ENCODE measurements at places on chromosomes 13 and 19.

GRCh38 chr13:111011899-111012298 is 97.0 kb upstream of the ANKRD10 start:
- no peak for DNase-seq

DNA sequence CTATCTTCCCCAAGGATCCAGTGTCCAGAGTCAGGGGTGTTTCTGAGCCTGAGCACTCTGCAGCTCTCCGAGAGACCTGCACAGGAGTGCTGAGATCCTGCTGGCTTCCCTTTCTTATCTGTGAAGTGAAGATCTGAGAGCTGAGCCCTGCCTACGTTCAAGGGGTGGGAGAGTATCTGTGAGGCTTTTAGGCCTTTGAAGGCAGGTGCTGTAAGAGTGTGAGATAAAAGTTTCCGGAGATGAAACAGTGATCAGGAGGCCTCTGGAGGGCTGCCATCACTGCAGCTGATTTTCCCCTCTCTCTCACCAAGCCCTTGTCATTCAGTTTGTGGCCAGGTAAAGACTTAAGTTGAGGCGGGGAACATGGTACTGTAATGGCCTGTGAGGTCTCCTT is 83.1 kb downstream of the AKAP11 start:
- no peak for DNase-seq

GRCh38 chr19:15471639-15472101 is 7.3 kb upstream of the RASAL3 start:
- no peak for DNase-seq

DNA sequence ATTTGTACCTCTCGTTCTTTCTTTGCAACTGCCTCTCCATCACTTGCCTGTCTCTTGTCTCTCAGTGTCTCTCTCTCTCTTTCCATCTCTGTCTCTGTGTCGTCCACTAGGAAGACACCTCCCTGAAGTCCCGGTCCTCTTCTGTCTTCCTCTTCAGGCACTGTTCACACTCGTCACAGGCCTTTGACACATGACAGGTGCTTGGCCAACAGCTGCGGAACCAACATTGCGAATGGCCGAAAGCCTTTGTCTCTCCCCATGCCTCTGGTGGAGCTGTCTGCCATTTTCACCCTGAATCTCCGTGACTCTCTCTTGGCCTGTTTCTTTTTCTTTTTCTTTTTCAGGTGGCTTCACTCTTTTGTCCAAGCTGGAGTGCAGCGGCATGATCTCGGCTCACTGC is 2.8 kb downstream of the HIPK4 start:
- DNase-seq = no peak

DNA sequence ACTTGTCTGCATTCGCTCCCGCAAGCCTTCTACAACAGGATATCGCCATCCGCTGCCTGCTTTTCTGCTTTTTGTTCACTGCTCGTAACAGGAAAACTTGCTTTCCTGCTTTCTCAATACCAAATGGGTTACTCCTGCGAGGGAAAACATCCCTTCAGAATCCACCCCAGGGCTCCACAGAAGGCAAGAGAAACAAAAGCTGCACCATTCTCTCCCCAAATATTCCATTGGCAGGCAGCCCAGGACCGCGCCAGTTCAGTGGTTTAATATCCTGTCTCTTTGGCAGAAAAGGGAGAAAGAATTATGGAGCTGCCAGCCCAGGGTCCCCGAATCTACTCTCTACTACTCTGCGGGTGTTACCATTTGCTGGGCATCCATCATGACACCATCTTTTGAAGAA is 84.7 kb upstream of the DOCK9 start:
- no peak for DNase-seq

DNA sequence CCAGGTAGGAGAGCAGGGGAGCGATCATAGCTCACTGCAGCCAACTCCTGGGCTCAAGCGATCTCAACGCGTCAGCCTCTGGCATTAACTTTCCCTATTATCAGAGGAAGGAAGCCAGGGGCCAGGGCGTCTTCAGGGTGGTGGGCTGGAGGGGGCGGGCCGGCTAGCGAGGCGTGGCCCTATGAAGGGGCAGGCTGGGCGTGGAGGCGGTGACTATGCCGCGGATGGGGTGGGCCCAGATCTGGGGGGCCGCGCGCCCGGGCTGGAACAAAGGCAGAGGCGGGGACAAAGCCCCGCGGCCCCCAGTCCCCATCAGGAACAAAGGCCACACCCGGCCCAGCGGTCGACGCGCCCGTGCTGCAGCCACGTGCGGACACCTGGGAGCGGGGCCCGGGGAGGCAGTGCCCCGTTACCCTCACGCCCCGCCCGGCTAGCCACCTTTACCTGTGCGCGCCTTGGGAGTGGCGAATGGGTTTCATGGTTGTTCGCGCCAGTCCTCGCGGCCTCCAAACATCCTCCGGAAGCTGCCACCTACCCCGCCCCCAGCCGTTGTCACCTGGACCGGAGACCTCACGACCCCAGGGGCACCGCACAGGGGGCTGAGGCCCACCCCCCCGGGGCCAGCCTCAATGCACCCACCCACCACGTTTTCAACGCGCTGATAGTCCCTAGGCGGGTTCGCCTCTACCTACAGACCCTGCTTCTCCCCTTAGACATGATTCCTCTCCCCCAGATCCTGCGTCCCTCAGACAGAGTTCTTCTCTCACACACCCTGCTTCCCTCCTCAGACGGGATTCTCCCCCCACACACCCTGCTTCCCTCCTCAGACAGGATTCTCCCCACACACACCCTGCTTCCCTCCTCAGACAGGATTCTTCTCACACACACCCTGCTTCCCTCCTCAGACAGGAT is 5.4 kb upstream of the TRIM28 start:
- no peak for DNase-seq

GRCh38 chr13:42066542-42066941 is 18.1 kb downstream of the DGKH start:
- no peak for DNase-seq

- DNase-seq = no peak
Measured at GRCh38 chr13:29713839-29714238, 118.4 kb upstream of the SLC7A1 start.

DNA sequence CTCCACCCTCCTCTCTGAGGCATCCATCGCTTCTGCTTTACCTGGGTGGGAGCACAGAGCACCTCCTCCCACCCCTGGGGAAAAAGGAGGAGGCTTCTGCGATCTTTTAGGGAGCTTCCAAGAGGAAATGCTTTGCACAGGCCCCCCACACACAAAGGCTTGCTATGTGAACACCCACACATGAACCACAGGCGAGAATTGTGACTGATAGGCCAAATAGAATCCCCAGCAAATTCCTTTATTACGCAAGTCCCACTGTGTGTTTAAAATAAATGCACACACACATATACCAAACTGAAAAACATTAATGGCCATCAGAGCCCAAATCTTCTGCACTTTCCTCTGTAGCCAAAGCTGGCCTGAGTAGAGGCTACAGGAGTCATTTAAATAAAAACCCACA is 50.6 kb downstream of the HSPH1 start:
- no peak for DNase-seq

- DNase-seq = no peak
Measured at GRCh38 chr19:53808710-53809125, 15.4 kb downstream of the NLRP12 start.

- no peak for DNase-seq
Measured at GRCh38 chr13:48096670-48097069, 1.8 kb upstream of the MED4 start.

DNA sequence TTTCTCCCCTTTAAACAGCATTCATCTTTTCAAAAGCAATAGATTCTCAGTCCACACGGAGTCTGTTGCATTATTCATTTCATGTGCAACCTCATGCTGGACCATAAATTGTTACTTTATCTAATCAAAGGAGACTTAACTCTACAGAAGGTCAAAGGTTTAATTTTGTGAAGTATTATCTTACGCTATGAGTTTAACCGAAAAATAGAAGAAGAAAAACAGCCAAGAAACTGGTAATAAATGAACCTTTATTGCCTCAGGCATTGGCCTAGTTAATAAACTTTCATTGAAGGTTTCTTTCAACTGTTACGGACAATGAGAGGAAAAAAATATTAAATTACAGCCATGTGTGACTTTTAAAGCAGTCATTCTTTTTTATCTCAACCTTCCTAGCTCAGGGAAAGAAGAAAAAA is 223.6 kb downstream of the DACH1 start:
- no peak for DNase-seq

DNA sequence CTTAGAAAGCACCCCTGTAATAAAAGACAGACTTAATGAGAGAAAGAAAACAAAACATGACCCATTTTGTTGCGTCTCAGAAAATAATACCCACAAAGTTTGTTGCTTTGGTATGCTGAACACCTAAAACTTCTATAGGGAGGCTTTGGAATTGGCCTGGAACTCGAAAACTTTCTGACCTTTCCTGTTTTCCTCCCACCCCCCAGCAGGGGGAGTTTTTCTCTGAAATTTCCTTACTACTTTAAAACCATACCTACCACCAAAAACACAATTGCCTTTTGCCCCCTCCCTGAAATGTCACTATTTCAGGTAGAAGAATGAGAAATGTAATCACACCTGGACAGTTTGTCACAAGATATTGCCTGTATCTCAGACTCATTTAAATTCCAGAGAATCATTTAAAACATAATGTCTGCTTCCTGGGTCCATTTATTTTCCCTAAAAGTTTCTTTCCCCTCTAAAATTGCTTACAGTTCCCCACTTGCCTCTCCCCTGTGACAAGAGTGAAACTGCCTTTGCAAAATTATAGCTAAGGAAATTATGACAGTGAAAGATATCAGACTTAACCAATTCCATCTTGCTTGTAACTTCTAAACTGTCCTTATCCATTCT is 2700.2 kb downstream of the PCDH9 start:
- no peak for DNase-seq

- no peak for DNase-seq
Measured at GRCh38 chr13:101423872-101424271, 7.6 kb upstream of the NALCN start.

DNA sequence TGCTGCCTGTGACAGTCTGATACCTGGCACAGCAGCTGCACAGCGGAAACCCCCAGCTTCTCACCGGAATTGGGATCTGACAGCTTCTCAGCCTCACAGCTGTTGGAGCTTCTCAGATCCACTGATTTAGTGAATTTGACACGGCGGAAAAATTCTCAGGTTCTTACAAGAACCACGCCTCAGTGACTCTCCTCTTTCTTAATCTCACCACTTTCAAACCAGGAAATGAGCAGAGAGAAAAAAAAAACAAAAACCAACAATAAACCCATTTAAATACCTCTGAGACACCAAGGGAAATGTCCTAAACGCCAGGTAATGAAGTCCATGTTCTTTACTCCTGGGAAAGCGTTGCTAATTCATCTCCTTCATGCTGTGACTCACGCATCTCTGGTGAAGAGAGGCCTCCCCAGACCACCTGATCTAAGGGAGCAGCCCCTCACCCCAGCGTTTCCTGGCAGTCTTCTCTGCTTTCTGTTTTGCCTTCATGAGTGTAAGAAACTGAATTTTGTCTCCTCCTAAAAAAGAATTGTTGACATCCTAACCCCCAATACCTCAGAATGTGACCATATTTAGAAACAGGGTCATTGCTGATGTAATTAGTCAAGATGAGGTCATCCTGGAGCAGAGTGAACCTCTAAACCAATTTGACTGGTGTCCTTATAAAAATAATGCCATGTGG is 15.9 kb upstream of the IZUMO2 start:
- DNase-seq = no peak

GRCh38 chr19:342801-343421 is 1.7 kb downstream of the MIER2 start:
- no peak for DNase-seq

- DNase-seq = no peak
Measured at GRCh38 chr19:40279761-40280607, 5.2 kb downstream of the AKT2 start.

GRCh38 chr13:50104493-50104892 is 89.2 kb downstream of the KCNRG start:
- no peak for DNase-seq

- DNase-seq = no peak
Measured at GRCh38 chr13:50889317-50889716, 20.3 kb upstream of the RNASEH2B start.

DNA sequence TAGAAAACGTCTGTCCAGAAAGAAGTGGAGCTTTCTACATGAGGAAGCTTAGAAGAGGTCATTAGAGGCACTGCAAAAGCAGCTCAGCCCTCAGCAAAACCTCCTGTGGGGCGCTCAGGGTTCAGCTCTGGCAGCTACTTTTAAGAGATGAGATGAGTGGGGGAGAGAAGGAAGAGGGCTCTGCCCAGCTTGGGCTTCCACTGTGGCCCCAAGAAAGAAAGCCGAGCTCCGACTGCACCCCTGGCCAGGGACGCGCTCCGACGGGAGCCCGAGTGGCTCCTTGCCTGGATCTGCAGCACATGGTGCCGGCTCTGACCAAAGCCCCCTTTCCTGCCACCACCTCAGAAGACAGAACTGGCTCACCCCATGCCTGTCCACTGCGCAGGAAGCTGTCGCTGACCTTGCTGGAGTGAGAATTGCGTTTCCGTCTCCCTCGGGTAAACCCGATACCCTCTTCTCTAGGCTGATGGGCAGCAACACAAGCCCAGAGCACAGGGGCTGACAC is 36.4 kb downstream of the NAXD start:
- DNase-seq = no peak

- DNase-seq = no peak
Measured at GRCh38 chr13:38308736-38309135, 40.9 kb upstream of the UFM1 start.

GRCh38 chr13:106078191-106078590 is 457.3 kb downstream of the EFNB2 start:
- DNase-seq = no peak

DNA sequence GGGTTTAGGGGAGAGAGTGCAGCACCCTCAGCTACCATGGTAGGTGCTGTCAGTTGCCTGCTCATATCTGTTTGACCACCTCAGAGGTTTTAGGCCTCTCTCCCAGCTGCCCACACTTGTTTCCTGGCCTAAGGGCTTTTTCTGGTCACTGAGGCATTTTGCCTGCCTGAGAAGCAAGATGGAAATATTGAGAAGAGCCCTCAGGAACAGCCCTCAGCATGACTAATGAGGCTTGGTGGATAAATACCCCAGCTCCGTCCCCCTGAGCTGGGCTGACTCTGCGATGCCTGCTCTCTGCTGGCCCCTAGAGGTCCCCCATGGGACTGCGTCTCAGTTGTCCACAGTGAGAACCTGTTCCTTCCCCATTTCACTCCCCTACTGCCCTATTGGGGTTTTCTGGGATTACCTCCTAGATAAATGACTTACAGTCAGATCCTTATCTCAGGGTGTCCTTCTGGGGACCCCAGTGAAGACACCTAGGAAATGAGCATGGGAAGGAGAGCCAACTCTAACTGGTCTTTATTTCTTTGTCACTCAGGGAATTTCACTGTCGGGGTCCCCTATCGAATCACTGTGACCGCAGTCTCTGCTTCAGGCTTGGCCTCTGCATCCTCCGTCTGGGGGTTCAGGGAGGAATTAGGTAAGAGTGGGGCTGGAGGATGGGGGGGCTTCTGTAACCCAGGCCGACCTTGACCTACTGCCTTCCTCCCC is 13.3 kb downstream of the PALM3 start:
- no peak for DNase-seq

- no peak for DNase-seq
Measured at GRCh38 chr13:106003651-106004050, 531.8 kb downstream of the EFNB2 start.

- no peak for DNase-seq
Measured at GRCh38 chr13:104057861-104058260, 991.6 kb upstream of the SLC10A2 start.

DNA sequence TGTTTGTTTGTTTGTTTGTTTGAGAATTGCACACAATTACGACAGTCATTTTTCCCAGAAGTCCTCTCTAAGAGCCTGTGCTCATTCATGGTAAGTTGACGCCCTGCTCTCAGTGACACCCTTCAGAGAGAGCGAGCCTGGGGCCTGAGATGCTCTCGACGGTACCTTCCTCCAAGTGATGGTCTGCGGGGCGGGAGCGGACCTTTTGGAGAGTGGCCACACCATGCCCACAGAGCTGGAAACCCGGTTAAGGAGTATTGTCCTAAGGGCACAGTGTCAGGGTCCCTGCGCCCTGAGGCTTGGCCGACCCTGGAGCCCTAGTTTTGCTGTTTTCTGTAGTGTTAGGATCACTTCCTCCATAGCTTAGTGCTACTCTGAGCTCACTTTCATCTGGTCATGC is 3.6 kb downstream of the POP4 start:
- no peak for DNase-seq
